ENCODE measurements at places on chromosomes 5 and 9.

DNA sequence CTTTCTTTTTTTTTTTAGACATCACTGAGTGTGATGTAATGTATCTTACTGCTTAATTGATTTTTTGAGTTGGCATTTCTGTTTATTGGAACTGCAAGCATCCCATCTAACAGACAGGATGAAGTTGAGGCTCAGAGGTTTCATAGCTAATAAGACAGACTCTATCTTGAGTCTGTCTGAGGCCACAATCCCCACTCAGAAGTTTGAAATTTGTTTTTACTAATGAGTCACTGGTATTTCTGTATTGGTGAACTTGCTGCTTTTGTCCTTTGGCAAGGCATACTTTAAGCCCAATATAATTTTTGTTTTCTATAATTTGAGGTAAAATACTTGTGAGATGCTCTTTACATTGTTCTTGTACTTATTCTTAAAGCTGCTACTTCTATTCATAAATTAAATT is 491.2 kb downstream of the PSAT1 start:
- peaks cover 9% of the 10 kb centered on the region for H3K4me1 ChIP-seq
- H3K4me3 ChIP-seq: no peak overlapping the region
- no peaks in the 10 kb centered on the region for H3K27me3 ChIP-seq
- no peak overlapping the region for H3K27ac ChIP-seq

- peaks cover 30% of the 10 kb centered on the region for H3K4me1 ChIP-seq
- no peak overlapping the region for H3K4me3 ChIP-seq
- peaks cover 51% of the 10 kb centered on the region for H3K27me3 ChIP-seq
- DNase-seq: no peak
Measured at GRCh38 chr5:168174376-168174775, 117.1 kb upstream of the WWC1 start.

DNA sequence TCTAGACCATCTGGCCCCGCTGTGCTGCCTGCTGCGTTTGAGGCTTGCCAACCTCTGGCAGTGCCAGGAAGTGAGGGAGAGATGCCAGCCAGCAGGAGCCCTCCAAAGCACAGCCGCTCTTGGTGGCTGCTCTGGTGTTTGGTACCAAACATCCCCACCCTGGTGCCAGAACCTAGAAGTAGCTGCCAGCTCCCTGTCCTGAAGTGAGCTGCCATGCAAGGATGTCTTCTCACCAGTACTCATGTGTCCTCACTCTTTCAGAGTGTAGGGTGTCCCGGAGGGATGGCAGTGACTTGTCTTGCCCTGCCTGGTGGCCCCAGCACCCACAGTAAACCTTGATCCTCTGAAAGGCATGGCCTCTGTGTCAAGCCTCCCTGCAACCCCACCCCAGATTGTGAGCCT is 43.4 kb downstream of the AMBP start:
- H3K27ac ChIP-seq: no peak overlapping the region
- DNase-seq: no peak
- H3K27me3 ChIP-seq: no peaks in the 10 kb centered on the region
- H3K4me1 ChIP-seq: peaks cover 21% of the 10 kb centered on the region

DNA sequence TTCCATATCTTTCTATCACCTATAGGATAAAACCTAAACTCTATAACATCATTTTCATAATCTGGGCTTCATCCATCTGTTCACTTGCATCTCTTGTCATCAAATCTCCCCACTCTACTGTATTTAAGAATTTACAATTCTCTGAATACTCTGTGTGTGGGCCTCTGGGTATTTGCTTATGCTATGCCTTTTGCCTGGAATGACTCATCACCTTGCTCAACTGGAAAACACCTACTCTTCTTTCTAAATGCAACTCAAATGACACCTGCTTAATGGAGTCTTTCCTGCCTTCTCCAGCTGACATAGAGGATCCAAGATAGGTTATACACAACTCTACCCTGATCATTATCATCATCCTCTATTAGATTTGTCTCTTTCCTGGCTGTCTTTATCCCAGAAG is 421.7 kb downstream of the SPATA31D1 start:
- no peak overlapping the region for H3K27ac ChIP-seq
- no peak for DNase-seq
- peaks cover 3% of the 10 kb centered on the region for H3K4me1 ChIP-seq
- H3K27me3 ChIP-seq: no peaks in the 10 kb centered on the region

DNA sequence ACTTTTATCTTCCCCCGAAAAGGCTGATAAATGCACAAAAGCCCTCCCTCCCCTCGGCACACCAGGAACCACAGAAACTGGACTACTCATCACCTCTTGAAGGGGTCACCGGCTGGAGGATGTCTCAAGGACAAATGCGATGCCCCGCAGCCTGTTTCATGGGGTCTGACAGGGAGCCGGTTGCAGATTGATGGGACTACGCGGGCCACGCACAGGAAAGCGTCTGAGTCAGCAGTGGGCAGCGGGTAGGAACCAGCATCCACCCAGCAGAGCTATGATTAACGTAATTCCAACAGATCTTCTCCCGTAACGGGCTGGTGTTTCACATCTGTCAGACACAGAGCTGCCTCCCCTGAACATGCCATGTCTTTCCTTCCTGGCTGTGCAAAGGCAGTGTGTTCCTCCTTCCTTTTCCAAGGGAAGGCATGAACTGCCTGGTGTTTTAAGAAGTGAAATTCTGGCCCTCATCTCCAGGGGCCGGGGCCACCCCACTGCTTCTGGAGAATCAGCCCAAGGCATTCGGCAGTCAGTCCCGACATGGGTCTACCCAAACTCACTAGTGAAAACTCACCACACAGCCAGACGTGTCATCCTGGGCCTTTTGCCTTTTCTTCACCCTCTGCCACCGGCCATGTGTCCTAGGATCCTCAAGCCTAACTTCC is 144.4 kb upstream of the PHYKPL start:
- peak overlapping the region; percentile 54 for H3K27ac ChIP-seq
- DNase-seq: no peak
- no peaks in the 10 kb centered on the region for H3K36me3 ChIP-seq
- no peaks in the 10 kb centered on the region for H3K27me3 ChIP-seq
- peaks cover 41% of the 10 kb centered on the region for H3K4me1 ChIP-seq
- H3K4me3 ChIP-seq: no peak overlapping the region

GRCh38 chr5:76305775-76306174 is 97.3 kb upstream of the IQGAP2 start:
- no peak overlapping the region for H3K4me3 ChIP-seq
- H3K27me3 ChIP-seq: no peaks in the 10 kb centered on the region
- H3K4me1 ChIP-seq: peaks cover 5% of the 10 kb centered on the region
- DNase-seq: no peak
